ENCODE measurements at places on chromosomes 16 and 17. TPM values are rescaled to one million over a fixed set of nuclear protein-coding genes. Genes with fewer than 3 reads are reported as not detected.

ADGRG1 gene
- 1.9 TPM for total RNA-seq

KRT38 gene
- not detected for total RNA-seq

STH gene
- not detected for total RNA-seq

ASGR1 gene
- total RNA-seq, result 1.8 TPM

- peaks cover 5% of the 10 kb centered on the region for H3K36me3 ChIP-seq
- peak overlapping the region; percentile 59 for H3K4me3 ChIP-seq
- H3K27me3 ChIP-seq, result no peaks in the 10 kb centered on the region
- H3K27ac ChIP-seq, result no peak overlapping the region
These were observed 8.1 kb upstream of the ATP2A3 start for GRCh38 chr17:3972281-3972731.

GRCh38 chr16:81817296-81817695, 38.2 kb downstream of the PLCG2 start:
- no peaks in the 10 kb centered on the region for H3K27me3 ChIP-seq
- DNase-seq, result no peak
- H3K4me1 ChIP-seq, result peaks cover 3% of the 10 kb centered on the region
- no peak overlapping the region for H3K27ac ChIP-seq
- no peak overlapping the region for H3K4me3 ChIP-seq

DNA sequence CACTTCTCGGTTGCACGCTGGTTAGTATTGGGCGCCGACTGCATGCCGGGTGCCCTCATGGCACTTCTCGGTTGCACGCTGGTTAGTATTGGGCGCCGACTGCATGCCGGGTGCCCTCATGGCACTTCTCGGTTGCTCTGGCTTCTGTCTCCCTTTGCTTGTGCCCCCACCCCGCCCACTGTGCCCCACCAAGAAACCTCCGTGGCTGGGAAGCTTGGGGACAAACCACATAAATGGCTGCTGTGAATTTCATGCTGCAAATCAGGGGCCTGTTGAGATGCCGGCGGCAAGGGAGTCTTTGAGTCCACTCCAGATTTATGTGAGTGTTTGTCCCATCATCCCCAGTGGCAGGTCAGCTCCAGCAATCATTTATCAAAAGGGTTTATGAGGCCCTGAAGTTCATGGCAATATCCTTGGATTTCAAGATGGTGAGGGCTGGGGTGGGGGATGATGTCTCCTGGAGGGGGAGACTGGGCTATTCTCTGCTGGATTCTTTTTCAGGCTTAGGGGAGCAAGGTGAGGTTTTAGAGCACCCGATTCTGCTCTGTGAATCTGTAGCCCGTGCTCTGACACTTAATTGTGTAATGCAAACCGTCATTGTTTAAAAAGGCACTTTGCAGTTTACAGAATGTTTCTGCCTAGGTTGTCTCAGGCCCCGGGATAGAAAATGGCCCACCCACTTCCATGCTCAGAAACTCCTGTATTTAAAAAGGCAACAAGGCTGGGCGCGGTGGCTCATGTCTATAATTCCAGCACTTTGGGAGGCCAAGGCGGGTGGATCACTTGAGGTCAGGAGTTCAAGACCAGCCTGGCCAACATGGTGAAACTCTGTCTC, 51.2 kb upstream of the CIBAR2 start:
- H3K36me3 ChIP-seq, result no peaks in the 10 kb centered on the region
- no peak for DNase-seq
- H3K27me3 ChIP-seq, result peaks cover 23% of the 10 kb centered on the region
- no peaks in the 10 kb centered on the region for H3K4me1 ChIP-seq
- H3K27ac ChIP-seq, result no peak overlapping the region
- H3K4me3 ChIP-seq, result no peak overlapping the region

GRCh38 chr16:74862743-74863244, 88.2 kb upstream of the FA2H start:
- H3K4me1 ChIP-seq, result peaks cover 3% of the 10 kb centered on the region
- no peak for DNase-seq
- H3K27me3 ChIP-seq, result no peaks in the 10 kb centered on the region
- no peak overlapping the region for H3K4me3 ChIP-seq
- no peak overlapping the region for H3K27ac ChIP-seq
- H3K36me3 ChIP-seq, result no peaks in the 10 kb centered on the region

GRCh38 chr17:80870401-80870800, 121.2 kb upstream of the CHMP6 start:
- peaks cover 49% of the 10 kb centered on the region for H3K36me3 ChIP-seq
- peak overlapping the region; percentile 22 for H3K4me3 ChIP-seq
- DNase-seq, result no peak

GRCh38 chr17:35668802-35669201, 62.6 kb upstream of the RASL10B start:
- no peak overlapping the region for H3K27ac ChIP-seq
- H3K4me1 ChIP-seq, result no peaks in the 10 kb centered on the region
- H3K4me3 ChIP-seq, result no peak overlapping the region
- H3K27me3 ChIP-seq, result no peaks in the 10 kb centered on the region
- DNase-seq, result no peak

GRCh38 chr16:15958703-15959348, 9.4 kb downstream of the ABCC1 start:
- H3K27me3 ChIP-seq, result no peaks in the 10 kb centered on the region
- H3K4me1 ChIP-seq, result peaks cover 74% of the 10 kb centered on the region
- peaks cover 70% of the 10 kb centered on the region for H3K36me3 ChIP-seq
- peak overlapping the region; percentile 98 for H3K27ac ChIP-seq
- H3K4me3 ChIP-seq, result peak overlapping the region; percentile 8
- DNase-seq, result no peak

GRCh38 chr16:57497121-57497520, 10.8 kb upstream of the DOK4 start:
- DNase-seq, result no peak
- no peak overlapping the region for H3K27ac ChIP-seq
- H3K36me3 ChIP-seq, result no peaks in the 10 kb centered on the region
- H3K4me3 ChIP-seq, result no peak overlapping the region
- H3K27me3 ChIP-seq, result peaks cover 5% of the 10 kb centered on the region

DNA sequence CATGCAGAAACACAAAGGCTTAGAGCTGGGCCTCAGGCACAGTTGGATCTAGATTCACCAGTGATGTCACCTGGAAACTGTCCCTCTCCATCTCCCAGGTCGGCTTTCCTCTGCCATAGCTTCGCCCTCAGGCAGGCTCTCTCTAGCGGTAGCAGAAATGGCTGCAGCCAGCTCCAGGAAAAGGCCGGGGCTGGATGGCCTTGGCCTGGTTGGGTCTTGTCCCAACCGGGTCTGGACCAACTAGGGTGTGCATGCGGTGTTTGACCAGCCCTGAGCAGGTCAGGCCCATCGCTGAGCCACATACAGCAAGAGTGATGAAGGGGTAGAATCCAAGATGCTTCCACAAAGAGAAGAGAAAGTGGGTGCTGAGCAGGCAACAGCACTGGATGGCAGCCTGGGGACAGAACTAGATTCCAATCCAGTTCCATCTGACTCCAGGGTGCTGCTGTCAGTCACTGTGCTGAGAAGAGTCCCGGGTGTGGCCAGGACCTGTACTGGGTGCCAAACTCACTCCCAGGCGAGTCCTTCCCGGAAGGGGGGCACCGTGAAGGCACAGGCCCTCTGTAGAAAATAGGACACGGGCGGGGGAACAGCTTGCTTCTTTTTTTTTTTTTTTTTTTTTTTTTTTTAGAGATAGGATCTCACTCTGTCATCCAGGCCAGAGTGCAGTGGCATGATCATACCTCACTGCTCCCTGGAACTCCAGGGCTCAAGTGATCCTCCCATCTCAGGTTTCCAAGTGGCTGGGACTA, 51.8 kb downstream of the SOCS3 start:
- peaks cover 3% of the 10 kb centered on the region for H3K36me3 ChIP-seq
- DNase-seq, result no peak
- peaks cover 17% of the 10 kb centered on the region for H3K27me3 ChIP-seq
- no peak overlapping the region for H3K27ac ChIP-seq

DNA sequence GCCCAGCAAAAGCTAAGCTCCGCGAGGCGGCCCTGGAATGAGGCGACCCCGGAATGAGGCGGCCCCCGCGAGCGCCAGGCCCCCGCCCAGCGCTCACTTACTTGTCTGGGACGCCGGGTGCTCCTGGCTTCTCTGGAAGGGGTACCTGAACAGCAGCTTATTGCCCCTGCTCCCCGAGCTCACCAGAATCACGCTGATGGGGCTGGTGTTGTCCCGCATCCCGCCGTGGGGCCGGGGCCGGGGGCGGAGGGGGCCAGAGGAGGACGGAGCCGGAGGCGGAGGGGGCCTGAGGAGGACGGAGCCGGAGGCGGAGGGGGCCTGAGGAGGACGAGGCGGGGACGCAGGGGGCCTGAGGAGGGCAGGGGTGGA, 440 bp downstream of the NPRL3 start:
- peak; percentile 12 for DNase-seq
- peaks cover 11% of the 10 kb centered on the region for H3K4me1 ChIP-seq
- H3K27ac ChIP-seq, result peak overlapping the region; percentile 71

- no peak overlapping the region for H3K4me3 ChIP-seq
- no peak for DNase-seq
- H3K27me3 ChIP-seq, result peaks cover 25% of the 10 kb centered on the region
- H3K27ac ChIP-seq, result no peak overlapping the region
- H3K36me3 ChIP-seq, result no peaks in the 10 kb centered on the region
These were observed 1.4 kb downstream of the TMEM235 start for GRCh38 chr17:78232859-78233173.

DNA sequence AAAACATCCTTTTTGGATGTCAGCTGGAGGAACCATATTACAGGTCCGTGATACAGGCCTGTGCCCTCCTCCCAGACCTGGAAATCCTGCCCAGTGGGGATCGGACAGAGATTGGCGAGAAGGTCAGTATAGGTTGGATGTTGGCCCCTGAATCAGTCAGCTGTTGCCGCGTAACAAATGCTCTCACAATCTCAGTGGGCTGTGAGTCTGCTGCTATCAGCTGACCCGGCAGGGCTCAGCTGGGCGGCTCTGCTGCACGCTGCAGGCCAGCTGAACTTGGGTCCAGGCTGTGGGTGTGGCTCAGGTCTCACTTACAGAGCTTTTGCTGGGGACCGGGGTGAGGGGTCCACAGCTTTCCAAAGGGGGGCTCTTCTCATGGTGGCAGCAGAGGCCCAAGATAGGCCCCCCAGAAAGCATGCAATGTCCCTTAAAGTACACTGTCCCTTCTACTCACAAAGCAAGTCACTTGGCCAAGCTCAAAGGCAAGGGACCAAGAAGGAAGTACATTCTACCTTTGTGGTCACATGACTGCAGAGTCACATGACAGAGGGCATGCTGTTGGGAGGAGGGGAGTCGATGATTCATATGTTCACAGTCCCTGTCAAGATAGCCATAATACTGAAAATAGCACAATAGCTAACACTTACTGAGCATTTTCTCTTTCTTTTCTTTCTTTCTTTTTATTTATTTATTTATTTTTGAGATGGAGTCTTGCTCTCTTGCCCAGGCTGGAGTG, 134.2 kb downstream of the ABCC1 start:
- no peak for DNase-seq
- H3K27me3 ChIP-seq, result no peaks in the 10 kb centered on the region
- H3K4me3 ChIP-seq, result no peak overlapping the region

- H3K27ac ChIP-seq, result no peak overlapping the region
- DNase-seq, result no peak
- H3K36me3 ChIP-seq, result no peaks in the 10 kb centered on the region
- peaks cover 12% of the 10 kb centered on the region for H3K27me3 ChIP-seq
- no peak overlapping the region for H3K4me3 ChIP-seq
These were observed 22.3 kb downstream of the RTN4RL1 start for GRCh38 chr17:2002767-2003329.

Measured in activated T-helper 2 cell treated with anti-CD3 and anti-CD28 coated beads, Interferon-gamma antibody, Interleukin-2, Interleukin-4, amounts not matched to agents 10 μg/mL and 5 μg/mL and 100 μg/mL, durations not matched to agents 14 hours and 24 hours and 36 hours (primary cell).